ENCODE measurements at places on chromosomes 12 and 14.

DNA sequence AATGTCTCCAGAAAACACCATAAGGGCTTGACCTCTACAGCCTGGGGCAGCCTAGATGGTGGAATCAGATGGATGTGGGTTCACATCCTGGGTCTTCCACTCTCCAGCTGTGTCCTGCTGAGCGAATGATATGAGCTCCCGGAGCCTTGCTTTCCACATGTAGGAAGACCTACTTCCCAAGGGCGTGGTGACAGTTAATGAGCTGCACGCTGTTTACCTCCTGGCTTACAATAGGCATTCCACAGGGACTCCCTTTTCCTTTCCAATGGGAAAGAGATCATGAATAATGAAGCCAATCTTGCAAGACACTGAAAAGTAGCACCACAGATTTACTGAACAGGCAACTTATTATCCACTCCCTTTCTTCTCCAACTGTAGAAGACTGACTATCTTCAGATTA, 46.1 kb downstream of the TMTC1 start:
- no peak for DNase-seq

DNA sequence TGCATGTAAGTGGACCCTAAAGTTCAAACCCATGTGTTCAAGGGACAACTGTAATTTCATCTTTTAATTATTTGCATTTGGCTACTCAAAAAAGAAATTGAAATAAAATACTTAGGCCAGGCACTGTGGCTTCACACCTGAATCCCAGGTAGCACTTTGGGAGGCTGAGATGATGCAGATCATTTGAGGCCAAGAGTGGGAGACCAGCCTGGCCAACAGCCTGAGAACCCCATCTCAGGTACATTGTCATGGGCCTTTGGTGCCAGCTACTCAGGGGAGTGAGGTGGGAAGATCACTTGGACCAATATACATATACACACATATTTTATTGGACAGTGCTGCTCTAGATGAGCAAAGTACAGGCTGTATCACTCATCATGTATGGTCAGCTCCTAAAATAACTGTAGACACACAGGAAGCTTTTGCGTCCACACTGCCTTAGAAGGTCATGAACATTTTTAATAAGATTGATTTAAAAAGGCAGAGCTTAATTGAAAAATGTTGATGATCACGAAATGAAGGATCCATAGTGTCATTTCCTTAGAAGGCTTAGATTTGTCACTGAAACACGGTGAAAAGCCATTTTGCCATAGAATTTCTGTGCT, 2.5 kb upstream of the ZCCHC8 start:
- DNase-seq = no peak

DNA sequence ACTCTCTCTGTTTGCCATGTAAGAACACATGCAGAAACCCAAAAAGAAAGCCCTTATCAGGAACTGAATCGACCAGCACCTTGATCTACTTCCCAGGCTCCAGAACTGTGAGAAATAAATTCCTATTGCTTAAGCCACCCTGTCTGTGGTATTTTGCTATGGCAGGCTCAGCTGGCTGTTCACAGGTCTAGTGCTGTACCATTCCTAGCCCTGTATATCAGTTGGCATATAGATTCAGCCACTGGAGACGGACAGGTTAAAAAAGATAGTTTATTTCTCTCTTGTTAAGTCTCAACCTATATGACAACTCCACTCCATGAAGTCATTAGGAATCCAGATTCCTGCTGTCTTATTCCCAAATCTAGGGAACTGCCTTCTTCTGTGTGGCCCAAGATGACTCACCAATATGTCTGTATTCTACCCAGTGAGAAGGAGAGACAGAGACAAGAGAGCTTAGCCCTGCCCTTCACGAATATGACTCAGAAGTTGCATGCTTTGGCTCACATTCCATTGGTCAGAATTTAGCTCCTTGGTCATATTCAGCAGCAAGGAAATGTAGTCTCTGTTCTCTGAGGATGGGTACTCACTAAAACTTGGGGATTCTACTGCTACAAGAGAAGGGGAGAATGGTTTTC, 57.0 kb downstream of the PLEKHG7 start:
- no peak for DNase-seq

GRCh38 chr12:73677520-73678291, 859.9 kb upstream of the ATXN7L3B start:
- DNase-seq = no peak

GRCh38 chr12:71456316-71456715, 16.7 kb downstream of the LGR5 start:
- peak; percentile 77 for DNase-seq

DNA sequence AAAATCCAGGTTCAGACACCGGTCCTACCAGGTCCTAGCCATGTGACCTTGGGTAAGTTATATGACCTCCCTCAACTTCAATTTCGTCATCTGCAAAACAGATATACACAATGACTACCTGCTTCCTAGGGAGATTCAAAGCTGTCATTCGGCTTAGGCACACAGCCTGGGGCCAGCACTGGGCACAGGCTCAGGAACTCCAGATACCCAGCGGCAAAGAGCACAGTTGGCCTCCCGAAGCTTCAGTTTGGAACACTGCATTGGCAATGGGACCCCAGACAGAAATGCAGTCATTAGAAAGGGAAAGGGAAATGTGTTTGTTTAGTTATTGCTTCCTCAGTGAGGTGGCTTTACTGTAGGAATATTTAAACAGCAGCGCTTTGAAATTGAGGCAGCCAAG, 11.4 kb downstream of the PLEKHG6 start:
- no peak for DNase-seq

GRCh38 chr14:51473808-51474565, 177.7 kb upstream of the FRMD6 start:
- DNase-seq = no peak

GRCh38 chr14:63928744-63929174, 76.0 kb downstream of the SYNE2 start:
- no peak for DNase-seq

DNA sequence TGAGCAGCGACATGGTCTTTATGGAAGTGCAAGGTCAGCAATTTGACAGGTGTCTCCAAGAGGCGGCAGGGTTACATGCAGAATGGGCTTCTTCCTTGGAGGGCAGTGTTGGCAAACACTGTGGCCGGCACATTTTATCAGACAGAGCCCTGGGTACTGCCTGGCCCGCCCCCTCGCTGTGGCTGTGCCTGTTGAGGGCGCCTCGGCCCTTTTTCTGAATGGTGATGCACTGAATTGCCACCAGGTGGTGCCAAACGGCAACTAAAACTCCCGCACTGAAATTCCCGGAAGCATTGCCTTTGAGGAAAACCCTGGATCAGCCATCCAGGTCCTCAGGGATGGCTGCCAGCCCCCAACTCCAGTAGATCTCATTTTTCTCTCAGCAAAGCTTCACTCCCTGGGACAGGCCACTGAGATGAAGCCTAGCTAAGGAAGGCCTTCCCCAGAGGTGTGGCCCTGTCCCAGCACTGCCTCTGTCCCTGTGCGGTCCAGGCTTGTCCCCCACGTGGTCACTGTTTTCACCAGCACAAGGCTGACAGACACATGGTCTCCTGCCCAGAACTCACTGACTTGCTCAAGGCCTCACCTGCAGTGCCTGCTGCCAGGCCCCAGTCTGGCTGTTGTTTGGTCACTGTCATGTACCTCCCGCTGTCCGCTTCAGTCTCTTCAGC, 73.6 kb downstream of the TESC start:
- DNase-seq = peak; percentile 71

GRCh38 chr14:50835280-50835679, 4.3 kb upstream of the NIN start:
- DNase-seq = no peak

DNA sequence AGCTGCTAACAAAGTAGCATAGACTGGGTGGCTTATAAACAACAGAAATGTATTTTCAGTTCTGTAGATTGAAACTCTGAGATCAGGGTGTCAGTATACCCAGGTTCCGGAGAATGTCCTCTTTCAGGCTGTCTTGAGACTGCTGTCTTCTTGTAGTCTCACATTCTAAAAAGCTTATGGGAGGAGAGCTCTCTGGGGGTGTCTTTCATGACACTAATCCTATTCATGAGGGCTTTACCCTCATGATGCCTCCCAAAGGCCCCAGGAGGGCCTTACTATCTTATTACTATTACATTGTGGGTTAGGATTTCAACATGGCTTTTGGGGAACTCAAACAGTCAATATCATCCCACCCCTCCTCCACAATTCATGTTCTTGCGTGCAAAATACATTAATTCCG, 94.3 kb downstream of the AEBP2 start:
- no peak for DNase-seq

- no peak for DNase-seq
These were observed 8.7 kb downstream of the DNAI7 start for GRCh38 chr12:25186038-25186787.

- DNase-seq = no peak
These were observed 131.3 kb downstream of the ZFP36L1 start for GRCh38 chr14:68661226-68662225.

DNA sequence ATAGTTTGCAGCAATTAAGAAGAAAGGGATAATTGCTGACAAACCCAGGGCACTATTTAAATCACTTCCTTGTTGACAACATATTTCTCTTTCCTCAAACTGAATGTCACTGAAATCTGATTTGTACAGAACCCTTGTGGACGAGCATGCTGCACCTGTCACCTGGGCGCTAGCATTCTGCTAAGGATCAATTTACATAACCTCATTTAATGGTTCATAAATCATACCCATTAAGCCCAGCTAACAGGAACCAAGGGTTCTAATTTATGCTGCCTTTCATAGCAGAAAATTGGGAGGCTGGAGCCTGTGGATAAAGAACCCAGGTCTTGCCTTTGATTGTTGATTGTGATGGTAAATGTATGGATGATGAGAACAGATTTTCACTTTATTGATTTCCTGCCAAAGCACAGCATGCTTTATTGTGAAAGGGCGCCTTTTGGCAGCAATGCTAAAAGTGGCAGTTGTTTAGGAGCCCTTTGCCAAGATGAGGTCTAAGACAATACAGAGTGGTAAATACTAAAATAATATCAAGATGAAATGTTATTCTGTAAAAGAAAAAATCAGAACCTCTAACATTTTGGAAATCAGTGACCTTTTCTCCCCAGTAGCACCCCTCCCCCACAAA, 95.4 kb downstream of the NKX2-1 start:
- DNase-seq = peak; percentile 98

- no peak for DNase-seq
These were observed 12.1 kb downstream of the SERPINA5 start for GRCh38 chr14:94593376-94593748.

DNA sequence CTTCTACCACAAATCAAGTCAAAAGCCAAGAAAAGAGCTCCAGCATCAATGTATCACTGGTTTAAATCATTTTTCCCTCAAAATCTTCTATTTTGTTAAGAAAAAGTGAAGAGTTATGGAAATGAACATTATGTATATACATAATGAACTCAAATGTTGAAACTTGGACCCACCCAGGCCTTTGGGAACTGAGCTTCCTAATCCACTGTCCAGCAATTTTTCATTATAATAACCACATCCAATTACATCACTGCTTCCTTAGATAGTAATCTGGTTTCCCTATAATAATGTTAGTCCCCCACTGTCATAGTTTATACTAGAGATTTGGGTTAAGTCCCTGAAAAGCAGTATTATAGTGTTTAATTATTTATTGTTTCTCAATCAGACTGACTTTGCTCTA, 170.9 kb downstream of the PIK3C2G start:
- DNase-seq = no peak

All from NCI-H1105 (cell line).